ENCODE measurements at places on chromosomes 2 and 18.

DNA sequence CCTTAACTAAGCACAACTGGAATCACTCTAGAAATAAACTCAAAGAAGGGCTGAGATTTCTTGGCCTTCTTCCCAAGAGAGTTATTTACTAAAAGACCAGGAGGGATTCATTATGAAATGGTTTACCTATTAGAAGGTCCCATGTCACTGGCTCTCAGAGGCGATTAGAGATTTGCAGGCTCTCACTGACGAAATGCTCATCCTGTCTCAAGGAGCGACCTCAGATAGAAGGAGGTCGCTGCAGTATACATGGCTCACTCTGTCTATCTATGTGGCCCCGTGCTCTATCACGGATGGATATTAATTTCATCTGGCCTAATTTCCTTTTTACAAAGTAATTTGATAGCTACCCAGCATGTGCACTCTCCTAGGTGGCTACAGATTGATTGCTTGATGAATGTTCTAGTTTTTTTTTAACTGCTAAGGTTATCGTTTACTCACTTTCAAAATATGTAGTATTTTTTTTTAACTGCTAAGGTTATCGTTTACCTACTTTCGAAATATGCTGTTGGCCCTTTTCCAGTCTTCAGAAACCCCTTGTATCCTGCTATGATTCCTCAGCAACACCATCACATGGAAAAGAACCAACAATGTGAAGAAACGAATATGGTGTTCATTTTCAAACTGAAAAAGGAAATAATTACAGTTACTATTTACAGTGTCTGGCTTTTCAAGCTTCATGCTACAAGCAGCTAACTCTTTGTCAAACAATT, 9.1 kb downstream of the SMIM21 start:
- no peak for DNase-seq

GRCh38 chr2:241649404-241649803, 11.9 kb downstream of the ATG4B start:
- DNase-seq: no peak

GRCh38 chr2:6079405-6079804, 387.2 kb downstream of the SOX11 start:
- no peak for DNase-seq

DNA sequence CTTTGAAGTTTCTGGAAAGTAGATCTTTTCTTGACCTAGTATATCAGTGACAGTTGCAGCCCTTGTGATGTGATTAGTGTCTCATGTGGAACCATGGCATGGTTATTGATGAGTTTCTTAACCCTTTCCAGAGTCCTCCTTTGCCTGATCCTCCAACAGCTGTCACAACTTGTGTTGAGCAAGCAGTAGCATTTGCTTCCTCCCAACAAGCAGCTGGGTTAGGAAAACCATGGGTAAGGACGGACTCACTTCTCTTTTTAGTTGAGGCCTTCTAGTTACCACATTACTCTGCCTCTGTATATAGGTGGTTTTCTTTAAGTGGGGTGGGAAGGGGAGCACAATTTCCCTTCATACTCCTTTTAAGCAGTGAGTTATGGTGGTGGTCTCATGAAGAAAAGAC, 96.3 kb downstream of the XRCC5 start:
- DNase-seq: no peak

DNA sequence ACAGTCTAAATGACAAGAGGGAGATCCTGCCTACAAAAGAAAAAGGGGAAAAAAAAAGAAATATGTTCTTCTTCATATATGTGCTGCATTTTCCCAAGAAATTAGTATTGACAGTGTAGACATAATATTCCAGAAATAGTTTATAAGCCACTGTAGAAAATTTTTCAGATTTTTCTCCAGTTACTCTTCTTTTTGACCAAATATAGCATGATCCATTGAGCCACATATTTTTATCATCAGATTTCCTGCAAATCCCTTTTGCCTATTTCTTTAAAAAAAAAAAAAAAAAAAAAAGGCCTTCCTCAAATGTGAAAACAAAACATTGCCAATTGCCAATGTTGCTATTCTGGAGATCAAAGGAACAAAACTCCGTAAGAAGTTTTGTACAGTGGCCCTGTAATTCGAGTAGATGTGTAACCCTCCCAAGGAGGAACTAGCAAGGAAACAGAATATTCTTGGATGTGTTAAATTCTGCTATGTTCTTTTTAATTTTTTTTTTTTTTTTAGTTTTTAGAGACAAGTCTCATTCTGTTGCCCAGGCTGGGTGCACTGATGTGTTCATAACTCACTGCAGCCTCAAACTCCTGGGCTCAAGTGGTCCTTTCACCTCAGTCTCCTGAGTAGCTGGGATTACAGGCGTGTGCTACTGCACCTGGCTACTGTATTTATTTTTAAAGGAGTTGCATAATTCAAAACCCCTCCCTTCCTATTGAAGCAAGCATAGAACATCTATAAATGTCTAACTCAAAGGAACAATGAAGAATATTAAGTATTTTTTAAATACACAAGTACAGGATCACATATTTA, 12.5 kb upstream of the CABYR start:
- no peak for DNase-seq

- DNase-seq: no peak
Measured at GRCh38 chr18:12652861-12653401, 5.0 kb downstream of the SPIRE1 start.

DNA sequence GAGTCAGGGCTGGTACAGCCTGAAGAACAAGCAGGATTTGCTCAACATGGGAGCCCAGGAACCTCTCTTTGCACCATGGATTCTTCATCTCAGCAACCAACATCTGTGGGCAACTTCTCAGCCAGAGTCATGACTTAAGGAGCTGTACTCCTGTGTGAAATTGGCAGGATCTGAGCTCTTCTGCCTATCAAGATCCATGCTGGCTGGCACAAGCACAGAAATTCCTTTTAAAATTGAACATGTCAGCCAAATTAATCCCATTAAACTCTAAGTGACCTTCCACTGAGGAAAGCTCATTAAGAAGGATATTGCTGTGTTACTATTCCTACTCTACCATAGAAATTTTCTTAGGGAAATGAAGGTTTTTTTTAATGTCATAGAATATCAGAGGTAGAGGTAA, 110.5 kb upstream of the SCG2 start:
- no peak for DNase-seq

DNA sequence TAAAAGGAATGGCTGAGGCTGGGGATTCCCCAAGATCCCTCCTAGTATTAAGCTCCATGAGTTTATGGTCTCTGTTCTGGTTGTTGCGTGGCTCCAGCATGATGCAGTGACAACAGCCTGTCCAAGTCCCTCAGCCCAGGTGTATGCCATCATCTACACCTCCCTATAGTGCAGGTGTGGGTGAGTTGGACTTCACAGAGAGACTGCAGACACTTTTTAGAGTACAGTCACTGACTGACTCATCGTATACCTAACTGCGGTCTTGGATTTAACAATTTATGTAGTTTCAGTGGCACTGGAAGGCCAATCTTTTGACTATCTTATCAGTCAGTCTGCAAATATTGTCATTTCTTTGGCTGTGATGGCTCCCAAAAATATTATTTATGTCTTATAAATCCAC, 415.0 kb downstream of the TMX3 start:
- DNase-seq: no peak

DNA sequence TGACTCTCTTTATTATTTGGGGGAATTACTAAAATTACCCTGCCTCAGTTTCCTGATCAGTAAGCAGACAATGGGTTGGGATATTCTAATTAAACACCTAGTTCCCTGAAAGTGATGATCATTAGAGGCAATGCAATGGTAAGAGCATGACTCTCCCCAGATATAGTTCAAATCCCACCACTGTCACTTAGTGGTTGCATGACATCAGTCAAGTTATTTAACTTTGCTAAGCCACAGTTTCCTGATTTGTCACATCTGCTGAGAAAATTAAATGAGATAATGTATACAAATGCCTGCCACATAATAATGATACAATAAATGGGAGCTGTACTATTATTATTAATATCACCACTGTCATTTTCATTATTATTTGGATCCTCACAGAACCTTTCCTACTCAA, 29.9 kb downstream of the ZEB2 start:
- DNase-seq: no peak

GRCh38 chr18:44900627-44901026, 219.9 kb downstream of the SETBP1 start:
- DNase-seq: no peak

GRCh38 chr2:68237404-68237803, 14.9 kb downstream of the PPP3R1 start:
- DNase-seq: no peak

DNA sequence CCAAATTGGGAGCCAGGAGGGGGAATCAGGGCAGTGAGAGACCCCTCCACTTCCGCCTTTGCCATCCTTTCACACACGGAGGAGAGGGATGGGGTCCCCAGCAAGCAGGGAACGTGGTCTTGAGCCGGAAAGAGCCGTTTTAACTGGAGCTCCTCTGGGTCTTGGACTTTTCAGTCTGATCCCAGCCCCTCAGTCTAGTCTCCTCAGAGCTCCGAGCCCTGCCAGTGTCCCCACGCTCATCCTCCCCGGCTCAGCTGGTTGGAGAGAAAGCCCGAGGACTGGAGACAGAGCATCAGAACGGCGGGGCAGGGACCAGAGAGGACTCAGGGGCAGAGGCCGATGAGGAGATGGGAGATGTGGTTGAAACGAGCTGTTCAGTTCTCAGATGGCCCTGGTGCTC, 26.1 kb upstream of the OTOF start:
- no peak for DNase-seq

DNA sequence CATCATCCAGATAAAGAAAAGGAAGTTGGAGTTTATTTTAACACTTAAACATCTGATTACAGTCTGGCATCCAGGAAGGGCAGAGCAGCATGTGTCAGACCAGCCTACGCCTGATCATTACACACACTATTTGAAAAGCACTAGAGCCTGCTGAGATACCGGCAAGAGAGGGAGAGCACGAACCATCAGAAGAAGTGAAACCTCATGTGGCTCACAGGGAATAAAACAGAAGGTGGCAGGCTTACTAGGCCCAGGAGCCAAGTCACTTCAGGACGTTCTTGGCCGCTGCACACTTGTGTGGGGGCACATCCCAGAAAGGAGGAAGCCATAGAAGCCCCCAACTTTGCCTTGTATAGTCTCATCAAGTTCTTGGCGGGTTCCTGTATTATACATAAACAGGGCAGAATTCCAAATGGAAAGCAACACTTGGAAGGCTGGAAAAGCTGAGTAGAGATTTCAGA, 105.5 kb downstream of the UGGT1 start:
- DNase-seq: no peak

DNA sequence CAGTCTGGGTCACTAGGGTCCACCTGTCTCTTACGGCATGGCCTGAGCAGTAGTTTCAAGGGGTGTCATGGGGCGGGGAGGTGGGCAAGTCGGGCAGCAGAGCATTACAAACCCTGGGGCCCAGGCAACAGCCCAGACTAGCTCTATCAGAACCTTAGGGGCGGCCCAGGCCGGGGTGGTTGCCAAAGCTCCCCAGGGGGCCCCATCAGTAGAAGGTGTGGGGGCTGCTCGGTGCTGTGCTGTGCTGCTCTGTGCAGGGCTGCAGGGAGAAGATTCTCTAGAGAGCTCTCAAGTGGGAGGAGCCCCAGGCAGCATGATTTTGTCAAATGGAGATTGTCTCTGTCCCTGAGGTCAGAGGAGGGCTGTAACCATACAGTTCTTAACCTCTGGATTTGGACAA, 36.4 kb upstream of the SLC14A1 start:
- no peak for DNase-seq

DNA sequence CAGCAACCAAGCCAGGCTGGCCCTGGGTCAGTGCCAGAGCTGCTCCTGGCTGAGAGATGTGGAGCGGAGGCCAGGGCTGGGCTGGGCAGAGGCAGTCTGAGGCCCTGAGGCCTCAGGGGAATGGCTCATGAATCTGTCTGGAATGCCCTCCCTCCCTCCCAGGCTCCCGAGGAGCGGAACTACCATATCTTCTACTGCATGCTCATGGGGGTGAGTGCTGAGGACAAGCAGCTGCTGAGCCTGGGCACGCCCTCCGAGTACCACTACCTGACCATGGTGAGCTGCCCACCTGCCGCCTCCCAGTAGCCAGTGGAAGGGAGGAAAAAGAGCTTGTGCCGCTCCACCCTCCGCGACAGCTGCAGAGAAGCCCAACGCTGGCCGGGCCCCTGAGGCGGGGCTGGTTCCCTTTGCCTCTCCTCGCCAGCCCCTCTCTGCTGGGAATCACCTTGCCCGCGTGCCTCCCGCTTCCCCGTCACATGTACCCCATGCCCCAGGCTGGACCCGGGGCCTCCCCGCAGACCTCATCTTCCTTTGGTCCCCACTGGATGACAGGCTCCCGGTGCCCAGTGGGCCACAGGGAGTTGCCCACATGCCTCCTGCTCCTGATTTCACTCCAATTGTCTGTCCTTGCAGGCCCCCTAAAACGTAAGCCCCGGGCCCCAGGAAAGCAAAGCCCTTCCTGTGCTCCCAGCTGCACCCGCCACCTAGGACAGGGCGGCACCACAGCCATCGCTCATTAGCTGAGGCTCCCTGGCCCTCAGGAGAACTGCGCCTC, 41.1 kb downstream of the MYO7B start:
- DNase-seq: peak; percentile 74

DNA sequence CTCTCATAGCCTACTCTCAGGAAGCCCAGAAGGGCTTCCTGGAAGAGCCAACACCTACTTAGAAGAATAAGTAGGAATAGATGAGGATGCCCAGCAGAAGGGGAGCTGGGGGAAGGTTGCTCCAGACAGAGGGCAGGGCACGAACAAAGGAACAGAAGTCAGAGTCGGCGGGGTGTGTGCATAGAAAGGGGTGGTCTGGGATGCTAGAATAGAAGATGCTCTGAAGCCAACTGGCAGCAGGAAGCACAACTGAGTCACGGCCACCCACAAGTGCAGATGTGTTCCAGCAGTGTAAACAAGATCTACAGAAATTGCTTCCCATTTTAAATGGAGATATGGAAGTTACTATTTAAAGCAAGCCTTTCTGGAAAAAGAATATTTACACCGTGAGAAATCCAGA, 131.0 kb downstream of the ZNF532 start:
- no peak for DNase-seq

- no peak for DNase-seq
Measured at GRCh38 chr2:113724010-113724409, 32.4 kb downstream of the SLC35F5 start.

- no peak for DNase-seq
Measured at GRCh38 chr2:147917161-147917560, 72.3 kb downstream of the ACVR2A start.

DNA sequence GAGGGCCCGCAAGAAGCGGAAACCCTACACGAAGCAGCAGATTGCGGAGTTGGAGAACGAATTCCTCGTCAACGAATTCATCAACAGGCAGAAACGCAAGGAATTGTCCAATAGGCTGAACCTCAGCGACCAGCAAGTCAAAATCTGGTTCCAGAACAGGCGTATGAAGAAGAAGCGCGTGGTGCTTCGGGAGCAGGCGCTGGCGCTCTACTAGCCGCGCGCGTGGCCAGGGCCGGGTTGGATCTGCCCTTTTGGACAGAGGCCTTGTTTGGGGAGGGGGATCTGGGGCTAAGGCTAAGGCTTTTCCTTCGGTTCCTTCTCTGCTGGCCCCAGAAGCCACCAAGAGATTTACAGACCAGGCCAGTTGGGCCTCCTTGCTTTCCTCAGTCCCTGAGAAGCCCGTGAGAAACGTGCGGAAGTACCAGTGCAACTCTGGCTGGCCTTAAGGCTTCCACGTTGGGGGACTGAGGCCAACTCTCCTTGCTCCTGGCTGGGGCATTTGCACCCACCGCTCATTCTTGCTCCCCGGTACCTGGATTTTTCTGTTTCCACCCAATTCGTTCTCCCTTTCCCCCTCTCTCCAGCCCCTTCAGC, 1.0 kb downstream of the HOXD12 start:
- DNase-seq: no peak

All from stromal cell of bone marrow (primary cell).